ENCODE measurements at places on chromosomes 4 and X. TPM values are rescaled to one million over a fixed set of nuclear protein-coding genes. Genes with fewer than 3 reads are reported as not detected.

GRCh38 chr4:8641256-8641655, 48.7 kb downstream of the CPZ start:
- H3K36me3 ChIP-seq: no peaks in the 10 kb centered on the region
- no peak overlapping the region for H3K4me3 ChIP-seq
- no peak overlapping the region for H3K27ac ChIP-seq
- peaks cover 19% of the 10 kb centered on the region for H3K27me3 ChIP-seq
- H3K4me1 ChIP-seq: no peaks in the 10 kb centered on the region

- H3K27me3 ChIP-seq: peaks cover 7% of the 10 kb centered on the region
- no peak for DNase-seq
- H3K36me3 ChIP-seq: no peaks in the 10 kb centered on the region
- no peaks in the 10 kb centered on the region for H3K4me1 ChIP-seq
- H3K4me3 ChIP-seq: no peak overlapping the region
Observed at GRCh38 chr4:37320513-37321235, 76.1 kb downstream of the NWD2 start.

The MAGEB2 gene
- polyA plus RNA-seq: not detected

DNA sequence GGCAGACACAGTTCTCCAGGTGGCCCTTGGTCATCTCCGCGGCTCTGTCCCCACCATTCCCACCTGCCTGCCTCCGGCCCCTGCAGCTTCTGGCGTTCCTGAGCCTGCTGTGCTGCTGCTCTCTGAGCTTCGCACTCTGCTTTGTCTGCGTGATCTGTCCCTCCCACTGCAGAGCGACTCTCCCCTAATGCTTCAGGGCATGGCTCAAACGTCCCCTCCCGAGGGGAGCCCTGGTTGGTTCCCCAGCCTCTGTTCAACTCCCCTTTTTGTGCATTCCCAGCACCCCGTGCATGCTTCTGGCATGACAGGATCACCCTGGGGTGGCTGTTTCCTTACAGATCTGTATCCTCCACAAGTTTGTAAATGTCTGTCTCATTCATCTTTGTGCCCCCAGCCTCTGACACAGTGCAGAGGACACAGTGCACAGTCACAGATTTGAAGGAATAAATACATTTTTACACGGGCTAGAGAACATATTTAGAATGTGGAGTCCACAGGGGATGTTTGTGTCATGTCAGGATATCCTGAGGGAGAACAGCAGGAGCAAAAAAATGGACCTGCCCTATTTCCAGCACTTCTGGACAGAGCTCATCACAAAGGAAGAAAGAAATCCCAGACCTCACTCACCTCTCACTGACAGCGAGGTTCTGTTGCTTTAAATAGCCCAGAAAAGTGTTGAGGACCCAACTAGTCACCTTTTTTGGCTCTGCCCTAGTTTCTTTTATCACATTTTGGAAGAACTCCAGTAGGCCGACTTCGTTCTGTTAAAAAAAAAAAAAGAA, 72.6 kb downstream of the GATB start:
- no peaks in the 10 kb centered on the region for H3K4me1 ChIP-seq
- no peak for DNase-seq

The SERTM2 gene
- polyA plus RNA-seq: not detected

DNA sequence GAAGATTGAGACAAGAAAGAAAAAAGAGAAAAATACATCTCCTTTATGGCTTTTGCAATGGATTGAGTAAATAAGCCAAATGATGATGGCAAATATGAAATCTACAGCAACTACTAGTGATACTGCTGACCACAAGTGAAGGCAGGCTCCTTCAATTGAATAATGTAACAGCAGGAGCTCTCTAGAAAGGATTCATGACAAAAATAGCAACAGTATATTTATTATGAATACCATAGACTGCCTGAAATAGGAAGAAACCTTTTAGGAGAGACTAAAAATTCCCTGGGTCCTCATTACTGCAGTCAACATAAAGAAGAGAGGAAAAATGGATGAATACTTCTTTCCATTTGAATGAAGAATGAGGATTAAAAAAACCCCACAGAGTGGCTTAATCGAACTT, 306.8 kb upstream of the ANXA10 start:
- no peaks in the 10 kb centered on the region for H3K27me3 ChIP-seq
- no peak overlapping the region for H3K27ac ChIP-seq
- no peak for DNase-seq
- no peaks in the 10 kb centered on the region for H3K4me1 ChIP-seq
- no peak overlapping the region for H3K4me3 ChIP-seq

DNA sequence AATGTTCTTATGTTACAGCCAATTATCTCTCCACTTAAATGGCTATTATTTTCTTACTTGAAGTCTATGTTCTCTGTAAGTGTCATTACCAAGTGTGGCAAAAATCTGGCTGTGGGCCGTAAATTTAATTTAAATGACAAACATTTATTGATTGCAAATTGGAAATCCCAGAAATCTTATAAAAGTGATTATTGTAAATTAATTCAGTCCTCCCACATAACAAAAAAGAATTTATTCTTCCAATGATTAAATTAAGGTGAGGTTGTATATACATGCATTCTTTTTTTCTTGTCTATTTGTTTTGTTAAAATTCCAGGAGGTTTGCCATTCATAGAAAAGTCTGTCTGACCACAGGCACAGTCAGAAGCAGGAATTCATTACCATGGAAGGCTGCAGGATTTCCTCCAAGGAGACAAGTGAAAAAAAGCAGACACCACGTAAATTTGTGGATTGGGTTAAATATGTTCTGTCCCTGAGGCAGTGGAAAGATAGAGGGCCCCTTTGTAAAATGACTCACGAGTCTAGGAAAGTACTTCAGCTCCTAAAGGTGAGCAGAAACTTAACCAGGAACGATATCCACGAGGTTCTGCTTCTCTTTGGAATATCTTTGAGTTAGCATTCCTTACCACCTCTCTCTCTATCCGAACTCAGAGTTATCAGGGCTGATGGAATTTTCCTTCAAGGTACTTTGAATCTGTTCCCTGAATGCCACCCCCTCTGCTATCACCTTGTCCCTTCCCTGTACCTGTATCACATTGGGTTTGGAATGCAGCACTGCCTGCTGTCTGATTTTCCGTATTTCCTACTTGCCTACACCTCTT, 10.7 kb downstream of the PPARGC1A start:
- DNase-seq: no peak
- H3K36me3 ChIP-seq: no peaks in the 10 kb centered on the region
- peaks cover 1% of the 10 kb centered on the region for H3K27me3 ChIP-seq
- no peaks in the 10 kb centered on the region for H3K4me1 ChIP-seq
- H3K4me3 ChIP-seq: no peak overlapping the region

DNA sequence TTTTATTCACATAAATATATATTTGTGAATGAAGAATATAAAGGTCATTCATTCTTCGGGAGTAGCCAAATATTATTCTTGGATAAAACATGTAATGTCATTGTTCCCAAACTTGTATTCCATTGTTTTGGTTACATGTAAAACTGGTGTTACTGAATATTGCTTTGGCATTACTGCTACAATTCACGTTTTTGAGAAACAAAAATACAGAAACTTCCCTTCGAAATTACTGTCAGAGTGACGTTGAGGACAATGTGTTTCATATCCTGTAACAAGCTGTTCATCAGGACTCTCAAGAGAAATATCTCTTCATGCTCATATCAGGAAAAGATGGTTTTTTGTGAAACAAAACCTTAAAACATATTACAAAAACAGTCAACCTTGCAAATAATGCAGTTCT, 258.9 kb upstream of the DDX53 start:
- DNase-seq: no peak
- H3K27ac ChIP-seq: no peak overlapping the region
- H3K4me1 ChIP-seq: no peaks in the 10 kb centered on the region
- no peaks in the 10 kb centered on the region for H3K27me3 ChIP-seq
- H3K4me3 ChIP-seq: no peak overlapping the region
- H3K36me3 ChIP-seq: no peaks in the 10 kb centered on the region

DNA sequence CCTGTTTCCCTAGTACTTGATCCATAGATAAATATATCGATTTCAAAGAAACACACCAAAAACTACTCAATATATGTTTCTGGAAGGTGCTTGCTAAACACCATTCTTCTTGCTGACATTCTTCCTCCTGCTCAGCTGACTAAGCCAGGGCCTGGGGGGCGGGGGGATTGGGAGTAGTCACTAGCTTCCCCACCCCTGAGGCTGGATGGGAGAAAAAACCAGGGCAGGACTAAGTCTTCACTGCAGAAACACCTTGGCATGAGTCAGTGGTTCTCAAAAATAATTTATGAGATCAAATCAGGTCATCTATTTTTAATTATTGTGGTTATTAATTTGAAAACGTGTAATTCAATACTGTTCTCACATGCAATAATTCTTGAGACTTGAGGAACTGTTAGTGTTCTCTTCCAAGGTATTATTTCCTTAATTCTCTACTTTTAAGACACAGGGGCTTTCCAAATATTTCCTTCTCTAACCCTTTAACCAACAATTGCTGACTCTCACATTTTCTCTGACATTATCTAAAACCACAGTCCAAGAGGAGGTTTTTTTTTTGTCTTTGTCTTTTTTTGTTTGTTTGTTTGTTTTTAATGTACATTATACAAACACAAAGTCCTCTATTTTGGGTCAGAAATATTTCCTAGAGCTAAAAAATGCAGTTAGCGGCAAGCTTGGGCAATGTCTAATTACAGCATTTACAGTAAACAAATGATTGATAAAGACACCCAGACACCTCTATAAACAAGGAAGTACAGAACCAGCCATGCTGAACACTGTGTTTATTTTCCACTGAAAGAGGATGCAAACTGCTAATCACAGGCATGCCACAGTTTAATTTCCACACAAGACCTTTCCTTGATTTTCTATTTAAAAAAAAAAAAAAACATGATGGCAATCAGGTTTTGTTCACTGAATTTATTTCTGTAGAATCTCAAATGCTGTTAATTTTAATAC, 120.3 kb upstream of the USP9X start:
- no peak overlapping the region for H3K4me3 ChIP-seq
- H3K4me1 ChIP-seq: no peaks in the 10 kb centered on the region
- no peaks in the 10 kb centered on the region for H3K27me3 ChIP-seq
- no peak overlapping the region for H3K27ac ChIP-seq
- no peaks in the 10 kb centered on the region for H3K36me3 ChIP-seq

- H3K4me1 ChIP-seq: no peaks in the 10 kb centered on the region
- H3K4me3 ChIP-seq: no peak overlapping the region
- H3K27ac ChIP-seq: no peak overlapping the region
Observed at GRCh38 chrX:7891928-7892327, 35.3 kb downstream of the PNPLA4 start.

DNA sequence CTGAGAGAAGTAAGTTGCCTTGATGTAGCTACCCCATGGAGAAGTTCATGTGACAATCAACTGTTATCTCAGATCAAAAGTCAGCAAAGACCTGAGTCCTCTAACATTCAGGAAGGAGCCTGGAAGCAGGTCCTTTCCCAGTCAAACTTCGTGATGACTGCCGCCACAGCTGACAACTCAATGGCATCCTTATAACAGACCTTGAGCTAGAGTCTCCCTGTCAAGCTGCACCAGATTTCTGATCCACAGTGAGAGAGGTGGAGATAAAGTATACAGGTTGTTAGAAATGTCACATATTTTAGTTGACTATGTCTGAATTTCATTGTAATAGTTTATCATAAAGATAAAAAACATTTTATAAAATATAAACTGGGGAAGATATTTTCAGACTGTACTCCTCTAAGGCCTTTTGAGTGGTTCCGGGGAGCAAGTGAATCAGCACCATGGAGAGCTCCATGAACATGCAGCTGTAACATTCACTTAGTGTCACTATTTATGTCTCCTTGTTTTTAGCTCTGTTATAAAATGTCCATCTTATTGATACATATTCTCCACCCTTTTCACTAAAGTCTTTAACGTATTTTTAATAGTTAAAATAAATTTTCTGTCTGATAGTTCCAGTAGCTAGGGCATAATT, 1653.5 kb upstream of the AGA start:
- no peak for DNase-seq
- no peaks in the 10 kb centered on the region for H3K4me1 ChIP-seq
- no peaks in the 10 kb centered on the region for H3K36me3 ChIP-seq
- no peak overlapping the region for H3K4me3 ChIP-seq
- no peaks in the 10 kb centered on the region for H3K27me3 ChIP-seq
- no peak overlapping the region for H3K27ac ChIP-seq

- no peak for DNase-seq
- H3K27ac ChIP-seq: no peak overlapping the region
- H3K4me3 ChIP-seq: no peak overlapping the region
- H3K27me3 ChIP-seq: no peaks in the 10 kb centered on the region
- H3K36me3 ChIP-seq: no peaks in the 10 kb centered on the region
- no peaks in the 10 kb centered on the region for H3K4me1 ChIP-seq
Observed at GRCh38 chrX:10569946-10570345, 50.4 kb downstream of the MID1 start.

GRCh38 chrX:39613482-39613995, 484.2 kb downstream of the BCOR start:
- H3K4me1 ChIP-seq: peaks cover 7% of the 10 kb centered on the region
- H3K36me3 ChIP-seq: no peaks in the 10 kb centered on the region
- H3K4me3 ChIP-seq: peak overlapping the region; percentile 82

GRCh38 chr4:140052050-140052449, 101.9 kb downstream of the MAML3 start:
- H3K4me3 ChIP-seq: no peak overlapping the region
- peaks cover 67% of the 10 kb centered on the region for H3K4me1 ChIP-seq
- H3K27me3 ChIP-seq: no peaks in the 10 kb centered on the region
- no peak overlapping the region for H3K27ac ChIP-seq
- no peak for DNase-seq
